ENCODE measurements at places on chromosomes 1 and 21.

DNA sequence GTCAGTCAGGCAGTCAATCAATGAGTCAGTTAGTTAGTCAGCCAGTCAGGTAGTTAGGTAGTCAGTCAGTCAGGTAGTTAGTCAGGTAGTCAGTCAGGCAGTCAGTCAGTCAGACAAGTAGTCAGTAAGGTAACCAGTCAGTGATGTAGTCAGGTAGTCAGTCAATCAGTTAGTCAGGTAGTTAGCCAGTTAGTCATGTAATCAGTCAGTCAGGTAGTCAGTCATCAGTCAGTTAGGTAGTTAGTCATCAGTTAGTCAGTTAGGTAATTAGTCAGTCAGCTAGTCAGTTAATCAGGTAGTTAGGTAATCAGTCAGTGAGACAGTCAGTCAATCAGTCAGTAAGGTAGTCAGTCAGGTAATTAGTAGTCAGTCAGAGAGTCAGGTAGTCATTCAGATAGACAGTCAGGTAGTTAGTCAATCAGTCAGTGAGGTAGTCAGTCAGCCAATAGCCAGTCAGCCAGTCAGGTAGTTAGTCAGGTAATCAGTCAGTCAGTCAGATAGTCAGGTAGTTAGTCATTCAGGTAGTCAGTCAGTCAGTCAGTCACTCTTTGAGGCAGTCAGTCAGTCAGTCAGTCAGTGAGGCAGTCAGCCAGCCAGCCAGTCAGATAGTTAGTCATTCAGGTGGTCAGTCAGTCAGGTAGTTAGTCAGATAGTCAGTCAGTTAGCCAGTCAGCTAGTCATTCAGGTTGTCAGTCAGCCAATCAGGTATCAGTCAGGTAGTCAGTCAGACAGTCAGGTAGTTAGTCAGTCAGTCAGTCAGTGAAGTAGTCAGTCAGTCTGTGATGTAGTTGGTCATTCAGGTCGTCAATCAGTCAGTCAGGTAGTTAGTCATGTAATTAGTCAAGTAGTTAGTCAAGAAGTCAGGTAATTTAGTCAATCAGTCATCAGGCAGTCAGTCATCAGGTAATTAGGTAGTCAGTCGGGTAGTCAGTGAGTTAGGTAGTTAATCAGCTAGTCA is 15.3 kb downstream of the KRTAP10-1 start:
- no peaks in the 10 kb centered on the region for H3K27me3 ChIP-seq
- no peak overlapping the region for H3K4me3 ChIP-seq
- H3K36me3 ChIP-seq, result no peaks in the 10 kb centered on the region
- DNase-seq, result no peak

- H3K27ac ChIP-seq, result no peak overlapping the region
- no peak overlapping the region for H3K4me3 ChIP-seq
- no peaks in the 10 kb centered on the region for H3K27me3 ChIP-seq
- no peak for DNase-seq
These were observed 115.3 kb downstream of the C1orf21 start for GRCh38 chr1:184502161-184502560.

DNA sequence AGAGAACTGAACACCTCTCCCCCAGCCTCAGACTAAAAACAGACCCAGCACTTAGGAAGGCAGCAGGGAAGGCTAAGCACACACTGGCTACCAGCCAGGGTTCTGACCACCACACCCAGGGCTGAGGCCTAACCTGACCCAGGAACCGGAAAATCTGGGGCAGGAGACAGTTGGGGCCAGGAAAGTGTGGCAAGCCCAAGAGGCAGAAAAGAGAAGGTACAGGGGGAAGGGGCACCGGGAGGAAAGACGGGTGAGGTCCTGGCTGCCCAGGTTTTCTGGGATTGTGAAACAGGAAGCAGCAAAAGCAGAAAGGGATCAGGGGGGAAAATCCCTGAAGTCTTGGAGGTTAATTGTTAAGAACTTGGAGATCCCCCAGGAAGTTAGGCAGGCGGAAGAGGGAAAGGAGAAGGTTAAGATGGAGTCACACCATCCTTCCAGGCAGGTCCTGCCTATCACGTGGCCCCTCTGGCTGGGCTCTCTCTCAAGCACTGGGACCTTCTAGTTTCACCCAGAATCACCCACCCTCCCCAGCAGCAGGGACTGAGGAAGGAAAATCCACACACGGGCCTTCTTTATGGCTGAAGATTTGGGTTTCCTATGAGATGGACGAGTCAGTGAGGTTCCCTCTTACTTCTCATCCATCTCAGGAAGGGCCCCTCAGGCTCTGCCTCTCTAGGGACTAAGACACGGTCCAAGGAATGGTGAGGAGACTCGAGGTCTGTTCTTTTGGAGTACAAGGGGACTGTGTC is 2.6 kb downstream of the HDGF start:
- H3K4me1 ChIP-seq, result peaks cover 56% of the 10 kb centered on the region
- DNase-seq, result no peak
- H3K27ac ChIP-seq, result peak overlapping the region; percentile 100
- peak overlapping the region; percentile 86 for H3K4me3 ChIP-seq
- H3K36me3 ChIP-seq, result peaks cover 4% of the 10 kb centered on the region

- no peak for DNase-seq
- H3K4me3 ChIP-seq, result no peak overlapping the region
These were observed 8.3 kb upstream of the ETS2 start for GRCh38 chr21:38797470-38797869.

DNA sequence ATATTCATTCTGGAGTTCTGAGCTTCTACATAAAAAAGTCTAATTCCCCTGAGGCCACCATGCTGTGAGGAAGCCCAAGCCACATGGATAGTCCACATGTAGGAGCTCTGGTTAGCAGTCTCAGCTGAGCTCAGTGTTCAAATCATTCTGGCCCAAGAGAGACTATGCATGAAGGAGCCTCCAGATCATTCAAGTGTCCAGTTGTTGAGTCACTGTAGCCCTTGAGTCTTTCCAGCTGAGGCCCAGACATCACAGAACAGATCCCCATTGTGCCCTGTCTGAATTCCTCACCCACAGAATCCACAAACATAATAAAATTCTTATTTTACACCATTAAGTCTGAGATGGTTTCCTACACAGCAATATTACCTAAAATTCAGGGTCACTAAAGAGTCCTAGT is 107.0 kb upstream of the NGF start:
- H3K4me3 ChIP-seq, result no peak overlapping the region
- H3K36me3 ChIP-seq, result no peaks in the 10 kb centered on the region
